HFF-Myc (cell line): ENCODE measurements at places on chromosomes 6 and 20.
A peak's percentile ranks its signal among the peaks of the same experiment; 100 is the strongest.

DNA sequence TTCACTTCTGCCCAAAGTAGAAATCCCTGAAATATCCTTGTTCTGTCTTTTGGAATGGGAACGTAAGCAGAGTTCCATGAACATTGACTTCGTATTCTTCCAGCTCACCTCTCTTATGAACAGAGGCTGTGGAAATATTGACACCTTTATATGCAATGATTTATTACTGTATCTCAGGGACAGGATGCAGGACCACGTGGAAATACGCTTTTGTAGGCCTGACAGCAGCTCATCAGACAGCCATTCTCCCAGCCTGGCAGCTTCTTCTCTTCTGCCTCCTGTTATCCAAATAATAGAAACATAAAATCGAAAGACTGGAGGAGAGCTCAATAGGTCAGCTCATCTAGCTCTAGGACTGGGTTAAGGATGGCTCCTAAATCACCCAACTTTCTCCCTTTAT is 106.2 kb upstream of the DTNBP1 start:
- no peak for DNase-seq

DNA sequence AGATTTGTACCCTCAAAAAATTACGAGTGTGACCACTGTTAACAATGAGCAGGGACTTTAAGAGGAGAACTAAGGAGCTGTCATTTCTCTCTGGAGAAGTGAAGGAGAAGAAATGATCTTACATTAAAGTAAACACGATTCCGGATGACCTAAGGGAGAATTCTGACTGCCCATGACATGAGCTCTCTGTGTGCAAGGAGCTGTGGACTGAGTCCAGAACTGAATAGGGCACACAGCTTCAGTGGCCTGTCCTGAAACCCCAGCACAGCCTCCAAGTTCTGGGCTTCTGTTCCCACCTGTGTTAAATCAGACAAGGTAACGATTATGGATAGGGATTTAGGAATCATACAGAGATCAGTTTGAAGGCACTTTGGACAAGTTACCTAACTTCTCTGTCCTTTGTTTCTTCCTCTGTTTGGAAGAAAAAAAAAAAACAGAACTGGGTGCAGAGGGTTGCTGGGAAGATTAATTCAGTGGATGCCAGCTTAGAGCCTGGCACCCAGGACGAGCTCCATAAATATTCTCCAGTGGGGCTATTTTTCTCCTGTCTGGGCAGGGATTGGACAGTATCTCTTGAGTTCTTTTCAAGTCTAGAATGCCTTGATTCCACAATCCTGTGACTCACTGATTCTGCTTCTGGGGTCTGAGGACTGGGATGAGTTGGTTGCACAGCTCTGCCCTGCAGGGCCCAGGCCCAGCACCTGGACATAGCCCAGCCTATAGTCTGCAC is 65.7 kb downstream of the MRPL14 start:
- DNase-seq, result no peak

DNA sequence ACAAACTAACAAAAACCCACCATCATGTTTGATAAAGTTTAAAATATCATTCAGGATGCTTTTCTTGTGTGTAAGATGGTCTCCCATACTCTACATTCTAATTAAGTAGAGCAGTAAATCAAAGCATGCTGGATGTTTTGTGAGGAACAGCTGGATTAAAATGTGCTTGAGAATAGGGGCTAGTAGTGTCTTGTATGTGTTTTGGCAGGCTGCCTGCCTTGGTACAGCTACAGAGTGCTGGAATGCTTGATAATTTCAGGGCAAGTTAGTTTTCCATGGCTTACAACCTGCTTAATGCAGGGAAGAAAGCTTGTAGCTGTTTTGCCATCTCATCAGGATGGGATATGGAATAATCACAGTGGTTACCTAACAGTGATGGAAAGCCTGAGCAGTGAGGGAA is 636.6 kb upstream of the MMS22L start:
- DNase-seq, result no peak

- no peak for DNase-seq
Observed at GRCh38 chr20:32585011-32585585, at the start of gene NOL4L. NOL4L (minus strand) TSS chr20:32585333; CDS start chr20:32584890, 443 bp downstream.

DNA sequence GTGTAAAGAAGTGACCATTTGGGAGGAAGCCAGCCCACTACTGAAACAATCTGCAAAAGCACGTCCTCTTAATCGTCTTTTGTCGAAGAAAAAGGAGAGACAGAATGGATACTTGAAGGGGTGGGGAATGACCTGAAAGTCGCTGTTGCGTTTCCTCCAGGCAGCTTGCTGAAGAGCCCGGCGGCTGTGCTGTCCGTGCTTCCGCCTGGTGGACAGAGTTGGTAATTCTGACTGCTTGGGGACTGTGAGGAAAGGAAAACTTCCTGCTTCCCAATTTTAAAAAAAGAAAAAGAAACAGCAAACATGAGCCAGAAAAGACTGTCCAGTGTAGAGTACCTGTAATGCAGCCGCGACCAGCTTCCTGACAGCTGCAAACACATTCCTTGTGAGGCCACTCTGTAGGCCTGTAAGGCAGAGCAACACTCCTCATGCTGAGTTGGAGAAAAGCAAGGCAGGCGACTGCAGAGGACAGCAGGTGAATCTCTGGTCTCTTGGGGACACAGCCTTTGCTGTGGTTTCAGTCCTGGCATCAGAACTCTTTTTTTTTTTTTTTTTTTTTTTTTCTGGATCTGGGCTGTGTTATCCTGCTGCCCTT is 251.1 kb upstream of the TBX18 start:
- DNase-seq, result no peak

DNA sequence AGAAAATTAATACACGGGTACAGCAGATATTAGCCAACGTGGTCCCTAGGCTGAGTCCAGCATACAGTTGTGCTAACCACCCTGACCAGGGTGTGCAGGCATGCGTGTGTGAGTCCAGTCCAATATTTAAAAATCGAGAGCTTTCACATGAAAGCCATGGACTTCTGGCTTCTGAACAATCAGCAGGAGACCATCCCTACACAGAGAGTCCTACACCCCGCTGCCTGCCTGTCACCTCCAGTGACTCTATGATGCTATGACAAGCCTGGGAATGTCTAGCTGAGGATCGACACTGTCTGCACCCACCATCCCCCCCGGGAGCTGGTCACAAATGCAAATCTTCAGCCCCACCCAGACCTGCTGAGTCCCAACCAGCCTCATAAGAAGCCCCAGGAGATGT is 7.9 kb downstream of the ACSS1 start:
- no peak for DNase-seq

DNA sequence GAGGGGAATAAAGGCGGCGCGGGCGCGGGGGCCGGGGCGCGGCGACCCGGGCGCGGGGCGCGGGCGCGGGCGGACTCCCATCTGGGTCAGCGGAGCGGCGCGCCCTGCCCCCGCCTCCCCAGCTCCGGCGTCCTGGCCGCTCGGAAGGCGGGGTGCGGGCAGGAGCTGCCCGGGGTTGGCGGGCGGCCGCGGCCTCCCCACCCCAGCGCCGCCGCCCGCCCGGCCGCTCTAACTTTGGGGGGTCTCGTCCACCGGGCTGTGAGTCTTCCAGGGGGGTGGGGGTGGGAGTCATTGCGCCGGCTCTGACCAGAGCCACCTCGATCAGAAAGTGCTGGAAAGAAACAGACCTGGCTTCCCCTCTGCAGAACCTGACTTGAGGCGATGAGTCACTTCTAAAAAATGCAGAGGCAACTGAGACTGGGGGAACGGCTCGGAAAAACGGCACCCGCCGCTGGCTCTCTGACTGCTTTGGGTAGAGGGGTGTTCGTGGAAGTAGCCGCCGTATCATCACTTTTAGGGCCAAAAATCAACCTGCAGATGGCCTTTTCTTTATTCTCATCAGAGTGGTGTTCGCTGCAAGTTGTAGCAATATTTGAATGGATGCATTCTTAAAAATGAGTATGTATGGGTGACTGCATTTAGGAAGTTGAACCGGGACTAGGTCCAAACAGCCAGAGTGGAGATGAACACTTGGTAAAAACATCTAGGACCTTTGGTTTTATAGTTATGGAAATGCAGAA is 667 bp downstream of the CAP2 start:
- DNase-seq, result peak; percentile 57

DNA sequence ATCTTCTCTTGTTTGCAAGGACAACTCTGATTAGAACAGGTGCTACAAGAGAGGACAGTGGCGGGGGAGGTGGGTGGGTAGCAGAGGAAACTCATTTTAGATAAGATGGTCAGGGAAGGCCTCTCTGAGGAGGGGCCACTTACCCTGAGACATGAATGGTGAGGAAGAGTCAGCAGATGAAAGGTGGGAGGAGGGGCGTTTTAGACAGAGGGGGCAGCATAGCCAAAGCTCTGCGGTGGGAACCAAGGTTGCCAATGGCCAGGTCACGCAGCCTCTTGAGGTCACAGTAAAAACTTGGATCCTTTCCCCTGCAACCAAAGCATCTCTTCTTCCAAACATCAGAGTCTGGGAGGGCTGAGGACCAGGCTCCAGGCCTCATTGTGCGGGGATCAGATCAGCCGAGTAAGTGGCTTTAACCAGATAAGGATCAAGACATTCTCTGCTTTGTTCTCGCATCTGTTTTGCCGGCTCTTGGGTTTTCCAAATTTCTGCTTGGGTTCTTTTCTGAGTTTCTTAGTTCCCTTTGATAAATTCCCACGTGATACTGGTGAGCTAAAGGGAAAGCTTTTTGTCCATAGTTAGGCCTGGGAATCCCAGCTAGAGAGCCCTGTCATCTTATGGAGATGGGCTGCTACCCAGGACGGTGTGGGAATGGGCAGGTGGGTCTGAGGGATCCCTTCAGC is 5.5 kb upstream of the CD40 start:
- no peak for DNase-seq

DNA sequence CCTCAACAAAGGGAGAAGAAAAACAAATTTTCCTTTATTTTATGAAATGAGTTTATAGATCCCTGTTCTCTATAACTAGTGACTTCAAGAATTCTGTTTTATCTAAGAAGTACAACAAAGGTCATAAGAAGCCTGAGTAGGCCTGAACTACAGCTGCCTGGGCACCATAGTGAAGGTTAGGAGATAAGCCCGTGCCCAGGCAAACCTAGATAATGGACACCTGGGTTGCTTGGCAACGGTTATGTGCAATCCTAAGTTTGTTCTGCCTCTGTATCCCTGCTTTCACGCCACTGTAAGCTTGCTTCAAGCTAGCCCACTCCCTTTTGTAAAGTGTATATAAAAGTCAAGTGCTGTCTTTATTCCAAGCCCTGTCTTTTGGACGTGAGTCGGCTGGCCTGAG is 23.2 kb downstream of the SCGN start:
- DNase-seq, result no peak

GRCh38 chr6:5215799-5216198 is 45.0 kb downstream of the LYRM4 start:
- DNase-seq, result no peak

- no peak for DNase-seq
Observed at GRCh38 chr6:31651602-31652191, 764 bp downstream of the BAG6 start.

GRCh38 chr6:88870717-88871330 is 92.6 kb downstream of the RNGTT start:
- DNase-seq, result no peak

DNA sequence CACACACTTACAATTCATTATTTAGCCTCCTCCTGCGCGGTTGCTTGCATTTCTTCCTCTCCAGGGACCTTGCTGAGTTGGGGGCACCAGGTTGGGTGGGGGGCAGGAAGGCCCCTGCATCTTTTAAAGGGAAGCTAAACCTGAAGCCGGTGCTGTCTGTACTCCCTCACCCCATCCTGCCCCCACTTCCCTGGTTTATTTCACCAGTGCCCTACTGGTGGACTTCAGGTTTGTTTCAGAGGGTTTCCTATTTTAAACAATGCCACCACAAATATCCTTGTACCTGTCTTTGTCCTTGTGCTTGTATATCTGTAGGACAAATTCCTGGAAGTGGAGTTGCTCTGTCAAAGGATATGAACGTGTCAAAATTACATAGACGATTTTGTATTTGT is 21.0 kb downstream of the PTK7 start:
- no peak for DNase-seq

GRCh38 chr6:161882196-161882765 is 608.4 kb upstream of the AGPAT4 start:
- no peak for DNase-seq

GRCh38 chr6:43077333-43077809 is 1.3 kb downstream of the PTK7 start:
- DNase-seq, result no peak

DNA sequence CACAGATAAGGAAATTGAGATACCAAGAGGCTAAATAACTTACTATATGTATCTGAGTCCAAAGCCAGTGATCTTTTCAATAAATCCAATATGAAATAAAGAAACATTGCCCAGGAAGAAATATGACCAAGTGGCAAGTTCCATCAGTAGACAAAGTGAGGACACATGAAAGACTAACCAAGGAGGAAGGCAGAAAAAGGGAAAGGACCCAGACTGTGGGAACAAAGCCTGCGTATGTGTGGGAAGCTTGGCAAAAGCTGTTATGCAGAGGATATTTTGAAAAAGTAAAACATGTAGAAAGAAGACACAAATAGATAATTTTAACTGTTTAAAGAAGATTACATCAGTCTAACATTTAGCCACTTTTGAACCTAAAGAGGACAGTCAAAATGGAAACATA is 264.4 kb upstream of the PRDM1 start:
- DNase-seq, result no peak

- no peak for DNase-seq
Observed at GRCh38 chr6:101486124-101486523, 92.6 kb downstream of the GRIK2 start.

- no peak for DNase-seq
Observed at GRCh38 chr20:20065361-20065760, 13.0 kb downstream of the CFAP61 start.

DNA sequence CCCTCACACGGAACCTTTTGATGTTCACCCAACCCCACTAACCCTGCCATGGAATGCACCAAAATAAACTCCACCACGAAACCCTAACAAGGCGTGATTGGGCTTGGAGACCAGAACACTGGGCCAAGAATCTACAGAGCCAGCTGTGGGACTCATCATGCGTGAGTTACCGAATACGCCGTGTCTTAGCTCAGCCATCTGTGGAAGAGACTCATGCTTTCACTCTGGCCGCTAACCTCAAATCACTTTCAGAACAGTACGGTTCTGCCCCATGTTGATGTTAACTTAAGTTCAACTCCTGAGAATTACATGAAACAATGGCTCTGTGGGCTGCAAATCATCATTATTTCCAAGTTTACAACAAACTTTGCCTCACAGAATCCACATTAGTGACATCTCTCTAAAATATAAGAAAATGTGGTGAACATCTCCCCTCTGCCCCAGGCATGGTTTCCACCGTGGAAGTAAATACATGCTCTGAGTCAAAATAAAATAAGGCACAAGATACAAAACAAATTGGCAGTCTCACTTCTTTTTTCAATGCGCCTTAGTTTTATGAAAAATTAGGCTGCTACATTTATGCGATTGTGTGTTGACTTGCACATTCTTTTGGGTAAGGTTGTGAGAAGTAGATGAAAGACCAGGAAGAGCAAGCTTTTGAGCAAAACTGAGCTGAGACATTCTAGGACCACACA is 308.9 kb upstream of the EXOC2 start:
- no peak for DNase-seq
